ENCODE measurements at places on chromosomes 7 and 10.

DNA sequence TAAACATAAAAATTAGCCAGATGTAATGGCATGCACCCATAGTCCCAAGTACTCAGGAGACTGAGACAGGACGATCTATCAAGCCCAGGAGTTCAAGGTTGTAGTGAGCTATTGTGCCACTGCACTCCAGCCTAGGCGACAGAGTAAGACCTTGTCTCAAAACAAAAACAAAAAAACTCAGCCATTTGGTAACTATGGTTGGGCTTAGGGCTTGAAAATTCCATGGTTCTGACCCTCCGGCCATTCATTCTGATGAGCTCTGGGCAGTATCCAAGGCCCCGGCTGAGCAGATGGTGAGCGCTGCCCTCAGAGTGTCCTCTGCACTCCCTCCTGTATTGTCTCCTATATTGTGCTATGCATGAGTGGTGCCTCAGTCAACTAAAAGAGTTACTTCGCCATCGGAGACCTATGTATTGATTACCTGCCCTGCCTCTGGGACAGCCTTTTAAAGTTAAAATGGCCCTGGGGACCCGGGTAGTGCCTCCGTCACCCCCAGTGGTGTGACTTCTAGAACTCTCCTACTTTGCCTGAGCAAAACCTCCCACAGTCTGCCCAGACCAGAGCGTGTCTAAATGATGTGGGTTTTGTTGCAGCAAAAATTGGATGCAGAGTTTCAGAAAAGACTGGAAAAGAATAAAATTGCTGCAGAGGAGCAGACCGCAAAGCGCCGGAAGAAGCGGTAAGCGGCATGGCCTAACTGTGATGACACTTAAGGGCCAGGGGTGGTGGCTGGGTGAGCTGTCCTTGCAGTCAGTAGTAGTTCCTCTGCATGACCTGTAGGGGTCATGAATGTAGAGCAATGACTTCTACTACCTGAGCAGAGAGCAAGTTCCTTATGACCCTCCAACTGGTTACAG lies 8.1 kb downstream of the PRKRIP1 start:
- peak; percentile 34 for DNase-seq

DNA sequence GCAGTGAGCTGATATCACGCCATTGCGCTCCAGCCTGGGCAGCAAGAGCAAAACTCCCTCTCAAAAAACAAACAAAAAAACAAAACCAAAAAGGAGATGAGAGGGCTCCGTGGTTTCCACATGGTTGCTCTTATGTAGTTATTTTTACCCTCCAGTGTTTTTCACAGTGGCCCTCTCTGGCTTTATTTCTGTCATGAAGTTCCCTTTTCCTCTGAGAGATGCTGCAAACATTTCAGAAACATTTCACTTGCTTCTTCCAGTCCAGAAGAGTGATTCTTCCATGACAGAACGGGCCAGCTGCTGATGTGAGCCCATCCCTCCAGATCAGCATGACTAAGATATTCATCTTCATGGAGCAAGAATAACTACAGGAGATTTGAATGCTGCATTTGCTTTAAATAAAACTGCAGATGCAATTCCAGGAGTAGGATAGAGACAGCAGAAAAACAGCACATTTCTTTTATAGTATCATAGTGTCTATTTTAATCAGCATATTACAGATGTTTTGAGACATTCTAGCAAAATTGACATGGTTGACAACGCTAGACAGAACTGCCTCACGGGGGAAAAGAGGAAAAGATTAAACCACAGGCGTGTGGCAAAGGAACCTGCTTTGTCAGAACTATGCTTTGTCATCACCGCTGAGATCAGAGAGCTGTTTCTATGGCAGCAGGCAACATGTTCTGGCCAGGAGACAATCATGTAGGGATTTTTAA lies 40.3 kb downstream of the NRCAM start:
- DNase-seq, result peak; percentile 75

GRCh38 chr7:11539853-11540252 lies 292.1 kb downstream of the THSD7A start:
- DNase-seq, result peak; percentile 52

- no peak for DNase-seq
Measured at GRCh38 chr10:72746426-72747363, 54.8 kb downstream of the MCU start.

DNA sequence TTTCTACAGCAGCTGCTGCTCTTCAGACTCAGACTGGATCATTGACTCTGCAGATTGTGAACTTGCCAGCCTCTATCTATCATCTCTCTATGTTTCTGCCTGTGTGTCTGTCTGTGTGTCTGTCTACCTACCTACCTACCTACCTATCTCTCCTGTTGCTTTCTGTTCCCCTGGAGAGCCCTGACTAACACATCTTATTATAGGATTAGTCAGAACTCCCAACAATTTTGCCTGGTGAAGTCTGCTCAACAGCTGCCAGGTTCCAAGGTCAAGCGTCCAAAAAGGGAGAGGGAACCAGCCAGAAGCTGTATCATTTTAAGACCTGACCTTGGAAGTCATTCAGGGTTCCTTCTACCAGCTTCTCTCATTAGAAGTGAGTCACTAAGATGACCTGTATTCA lies 579.0 kb upstream of the DPP6 start:
- DNase-seq, result no peak

DNA sequence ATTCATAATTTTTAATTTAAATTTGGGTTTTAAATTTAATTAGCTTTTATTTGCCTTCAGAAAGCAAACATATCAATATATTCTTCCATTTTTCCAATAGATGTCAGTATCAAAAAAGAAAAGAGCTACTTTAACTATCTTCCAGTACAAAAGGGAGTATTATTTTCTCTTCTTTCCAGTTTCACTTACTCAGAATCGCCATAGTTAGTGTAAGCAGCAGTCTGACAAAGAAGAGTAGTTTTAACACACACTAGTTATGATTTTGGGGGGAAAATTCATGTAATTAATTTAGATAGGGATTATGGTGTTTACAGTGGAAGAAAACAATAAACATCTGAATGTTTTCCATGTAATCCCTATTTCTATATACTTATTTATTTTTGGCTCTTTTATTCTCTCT lies 272.6 kb upstream of the DGKB start:
- no peak for DNase-seq

DNA sequence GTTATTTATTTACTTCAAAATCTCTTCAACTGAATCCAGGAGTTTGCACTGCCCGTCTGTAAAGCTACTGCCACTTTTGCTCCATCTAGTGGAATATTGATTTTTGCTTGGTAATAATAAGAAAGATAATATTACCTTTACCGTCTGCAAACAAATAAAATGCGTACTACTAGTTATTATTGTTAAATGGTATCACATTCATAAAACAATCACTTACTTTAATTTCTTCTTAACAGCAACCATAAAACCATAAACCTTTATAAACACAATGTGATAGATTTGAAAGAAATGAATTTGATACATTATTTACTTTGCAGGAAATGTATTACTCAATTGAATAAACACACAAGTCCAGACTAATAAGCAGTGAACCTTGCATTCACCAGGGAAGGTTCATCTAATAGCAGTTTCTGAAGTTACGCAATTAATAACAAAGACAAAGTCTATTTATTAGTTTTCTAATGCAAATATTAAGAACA lies 6.4 kb downstream of the AGMO start:
- no peak for DNase-seq

GRCh38 chr7:121116396-121116795 lies 127.9 kb downstream of the CPED1 start:
- no peak for DNase-seq

GRCh38 chr10:97267671-97268070 lies 24.8 kb downstream of the ARHGAP19 start:
- no peak for DNase-seq

GRCh38 chr10:28082316-28082715 lies 83.4 kb upstream of the ODAD2 start:
- DNase-seq, result no peak

GRCh38 chr10:101766306-101766705 lies 9.6 kb downstream of the FGF8 start:
- no peak for DNase-seq

DNA sequence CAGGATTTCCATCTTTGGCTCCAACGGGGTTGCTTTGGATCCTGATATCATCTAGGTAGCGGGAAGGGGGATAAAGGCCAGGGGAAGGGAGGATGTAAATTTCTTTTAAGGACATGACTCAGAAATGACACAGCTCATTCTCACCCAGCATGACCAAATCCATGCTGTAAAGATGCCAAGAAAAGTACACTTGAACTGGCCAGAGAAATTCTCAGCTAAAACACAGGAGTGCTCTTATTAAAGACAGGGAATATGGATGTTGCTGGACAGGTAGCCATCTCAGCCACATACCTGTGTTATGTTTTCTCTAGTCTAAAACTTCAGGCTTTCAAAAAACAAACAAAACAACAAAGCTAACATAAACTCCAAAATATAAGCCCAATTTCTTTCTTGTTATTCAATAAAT lies 68.3 kb downstream of the NAMPT start:
- peak; percentile 95 for DNase-seq

- peak; percentile 73 for DNase-seq
Measured at GRCh38 chr7:131016230-131016629, 282.2 kb upstream of the KLF14 start.

GRCh38 chr7:44063894-44064651 lies 1.3 kb downstream of the PGAM2 start:
- no peak for DNase-seq

GRCh38 chr10:11611248-11612020 lies at the start of gene USP6NL:
TSS of gene USP6NL (minus strand) at chr10:11611650. CDS start at chr10:11597634, 14,016 bp downstream.
- peak; percentile 65 for DNase-seq

- DNase-seq, result no peak
Measured at GRCh38 chr7:27153526-27153925, 1.1 kb upstream of the HOXA3 start.

- DNase-seq, result no peak
Measured at GRCh38 chr7:46131916-46132795, 211.1 kb upstream of the IGFBP3 start.

DNA sequence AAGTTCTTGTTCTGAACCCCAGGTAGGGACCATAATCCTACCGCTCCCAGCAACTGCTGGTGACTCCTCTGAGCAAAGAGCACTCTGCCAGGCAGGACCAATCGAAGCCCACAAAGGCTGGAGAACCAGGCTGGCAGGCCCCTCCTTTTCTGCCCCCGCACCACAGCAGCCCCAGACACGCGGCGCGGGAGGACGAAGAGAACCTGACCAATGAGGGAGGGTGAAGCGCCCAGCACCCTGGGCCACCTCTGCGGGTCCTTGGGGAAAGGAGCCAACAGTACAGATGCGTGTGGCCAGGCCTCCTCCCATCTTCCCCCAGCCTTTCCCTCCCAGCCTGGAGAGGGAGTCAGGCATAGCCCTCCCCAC lies 25.9 kb downstream of the CTBP2 start:
- no peak for DNase-seq

- no peak for DNase-seq
Measured at GRCh38 chr10:126893841-126894240, 11.4 kb upstream of the DOCK1 start.

GRCh38 chr7:45569290-45569685 lies 4.9 kb upstream of the ADCY1 start:
- no peak for DNase-seq

GRCh38 chr7:151838861-151839381 lies 38.0 kb downstream of the PRKAG2 start:
- DNase-seq, result no peak

GRCh38 chr10:124994573-124995473 lies 52.9 kb downstream of the ZRANB1 start:
- no peak for DNase-seq

- DNase-seq, result no peak
Measured at GRCh38 chr7:71198887-71199286, 66.9 kb downstream of the GALNT17 start.

DNA sequence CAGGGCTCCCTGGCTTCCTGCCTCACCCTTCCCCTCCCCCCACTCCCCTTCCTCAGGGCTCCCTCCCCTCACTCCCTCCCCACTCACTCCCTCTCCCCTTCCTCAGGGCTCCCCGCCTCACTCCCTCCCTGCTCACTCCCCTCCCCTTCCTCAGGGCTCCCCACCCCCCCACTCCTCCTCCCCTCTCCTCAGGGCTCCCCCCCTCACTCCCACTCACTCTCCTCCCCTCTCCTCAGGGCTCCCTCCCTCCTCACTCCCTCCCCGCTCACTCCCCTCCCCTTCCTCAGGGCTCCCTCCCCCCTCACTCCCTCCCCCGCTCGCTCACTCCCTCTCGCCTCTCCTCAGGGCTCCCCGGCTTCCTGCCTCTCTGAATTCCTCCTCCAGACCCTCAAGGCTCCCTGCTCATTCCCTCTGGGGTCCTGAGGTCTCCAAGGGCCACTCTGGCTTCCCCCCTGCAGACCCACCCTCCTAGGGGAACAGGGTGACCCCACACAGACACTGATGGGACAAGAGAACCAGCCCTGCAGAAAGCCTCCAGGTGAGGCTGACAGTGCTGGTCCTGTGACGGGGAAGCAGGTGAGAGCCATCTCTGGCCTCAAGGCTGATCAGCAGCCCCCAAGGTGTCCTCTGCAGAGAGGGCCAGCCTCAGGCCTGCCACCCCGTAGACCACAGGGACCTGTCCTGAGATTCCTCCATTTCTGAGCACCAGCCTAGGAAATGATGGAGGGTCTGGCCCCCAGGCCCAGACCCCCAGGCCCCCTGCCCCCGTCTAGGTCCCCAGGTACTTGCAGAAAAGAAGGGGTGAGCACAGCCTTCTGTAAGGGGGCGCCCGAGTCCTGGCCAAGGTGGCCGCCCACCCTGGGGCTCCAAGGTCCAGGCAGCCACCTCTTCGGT lies 47.2 kb downstream of the PWWP2B start:
- no peak for DNase-seq

DNA sequence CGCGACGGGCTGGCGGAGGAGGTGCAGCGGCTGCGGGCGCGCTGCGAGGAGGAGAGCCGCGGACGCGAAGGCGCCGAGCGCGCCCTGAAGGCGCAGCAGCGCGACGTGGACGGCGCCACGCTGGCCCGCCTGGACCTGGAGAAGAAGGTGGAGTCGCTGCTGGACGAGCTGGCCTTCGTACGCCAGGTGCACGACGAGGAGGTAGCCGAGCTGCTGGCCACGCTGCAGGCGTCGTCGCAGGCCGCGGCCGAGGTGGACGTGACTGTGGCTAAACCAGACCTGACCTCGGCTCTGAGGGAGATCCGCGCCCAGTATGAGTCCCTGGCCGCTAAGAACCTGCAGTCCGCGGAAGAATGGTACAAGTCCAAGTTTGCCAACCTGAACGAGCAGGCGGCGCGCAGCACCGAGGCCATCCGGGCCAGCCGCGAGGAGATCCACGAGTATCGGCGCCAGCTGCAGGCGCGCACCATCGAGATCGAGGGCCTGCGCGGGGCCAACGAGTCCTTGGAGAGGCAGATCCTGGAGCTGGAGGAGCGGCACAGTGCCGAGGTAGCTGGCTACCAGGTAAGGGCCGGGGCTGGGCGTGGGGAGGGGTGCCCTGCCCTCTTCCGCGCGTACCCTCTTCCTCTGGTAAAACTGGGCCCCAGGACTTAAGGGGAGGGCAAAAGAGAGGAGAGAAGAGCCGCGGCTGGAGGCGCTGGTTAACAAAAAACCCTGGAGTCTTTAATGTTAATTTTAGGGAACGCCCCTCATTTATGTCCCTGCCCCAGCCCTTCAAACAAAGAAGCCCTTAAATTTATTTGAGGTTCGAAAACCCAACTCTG lies 987 bp downstream of the INA start:
- DNase-seq, result no peak

- DNase-seq, result no peak
Measured at GRCh38 chr7:4689668-4690067, 7.6 kb downstream of the FOXK1 start.

All from dermis microvascular lymphatic vessel endothelial cell (primary cell).